ENCODE measurements at places on chromosomes 3 and 15.
A peak's percentile ranks its signal among the peaks of the same experiment; 100 is the strongest.

DNA sequence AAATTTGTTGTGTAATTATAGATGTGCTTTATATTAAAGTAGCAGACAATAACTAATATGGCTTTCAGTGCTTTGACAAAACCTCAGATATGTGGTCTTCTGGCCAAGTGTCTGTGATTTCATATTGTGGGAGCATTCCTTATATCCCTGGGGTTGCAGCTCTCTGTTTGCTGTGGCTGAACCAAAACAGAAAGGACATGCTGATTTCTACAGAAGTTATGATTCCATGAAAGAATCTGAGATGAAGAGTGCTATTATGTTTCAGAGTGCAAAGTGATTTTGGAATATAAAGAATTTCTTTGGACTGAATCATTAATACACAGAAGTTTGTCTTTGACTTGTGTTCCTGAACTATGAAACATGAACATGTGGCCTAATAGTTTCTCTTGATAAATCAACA, 36.5 kb downstream of the CDV3 start:
- DNase-seq = no peak

GRCh38 chr3:43534675-43535074, 87.1 kb downstream of the ANO10 start:
- DNase-seq = no peak

DNA sequence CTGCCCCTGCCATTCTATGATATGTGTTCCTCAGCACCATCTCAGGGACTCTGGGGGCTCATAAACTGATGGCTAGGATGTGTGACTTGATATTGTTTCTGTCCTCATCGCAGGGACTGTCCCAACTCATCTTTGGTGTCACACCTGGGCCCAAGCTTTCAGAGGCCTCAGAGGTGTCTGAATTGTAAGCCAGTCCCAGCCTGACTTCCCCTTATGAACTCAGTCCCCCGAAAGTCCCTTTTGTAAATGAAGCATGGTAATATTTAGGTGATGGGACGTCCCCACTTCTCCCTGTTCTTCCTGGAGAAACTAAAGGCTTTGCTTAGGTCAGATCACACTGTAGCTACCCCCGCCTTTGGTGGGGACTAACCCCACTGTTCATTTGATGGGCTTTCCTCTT, 142.4 kb upstream of the TLE3 start:
- no peak for DNase-seq

DNA sequence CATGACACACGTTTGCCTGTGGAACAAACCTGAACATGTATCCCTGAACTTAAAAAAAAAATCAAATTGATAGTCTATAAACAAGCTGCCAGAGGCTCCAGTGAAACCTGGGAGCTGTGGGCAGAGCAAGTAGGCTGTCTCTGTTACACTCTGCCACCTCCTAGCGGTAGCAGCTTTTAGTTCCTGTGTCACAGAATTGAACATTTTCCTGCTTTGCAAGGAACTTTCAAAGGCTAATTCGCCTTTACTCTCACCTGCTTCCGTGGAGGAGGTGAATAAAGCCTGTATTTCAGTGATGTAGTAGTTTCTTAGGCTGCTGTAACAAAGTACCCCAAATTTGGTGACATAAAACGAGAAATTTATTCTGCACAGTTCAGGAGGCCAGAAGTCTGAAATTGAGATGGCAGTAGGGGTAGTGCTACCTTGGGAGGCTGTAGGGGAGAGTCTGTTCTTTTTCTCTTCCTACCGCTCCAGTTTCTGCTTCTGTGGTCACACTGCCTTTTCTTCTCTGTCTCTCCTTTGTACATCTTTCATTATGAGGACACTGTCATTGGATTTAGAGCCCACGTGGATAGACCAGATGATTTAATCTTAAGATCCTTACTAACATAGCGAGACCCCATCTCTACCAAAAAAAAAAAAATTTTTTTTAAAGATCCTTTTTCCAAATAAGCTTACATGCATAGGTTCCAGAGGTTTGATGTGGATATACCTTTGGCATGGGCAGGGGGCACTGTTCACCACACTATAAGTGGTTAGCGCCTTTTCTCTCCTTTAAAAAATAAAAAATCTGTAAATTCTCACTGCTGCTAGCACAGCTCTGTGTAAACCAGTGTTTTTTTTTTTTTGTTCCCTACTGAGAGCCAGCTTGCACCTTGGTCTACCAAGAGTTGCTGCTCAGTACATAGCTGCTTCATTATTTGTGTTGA, 25.3 kb downstream of the FBXO22 start:
- peak; percentile 66 for DNase-seq

GRCh38 chr15:32774022-32774421, 56.2 kb downstream of the GREM1 start:
- DNase-seq = no peak
